NCI-H1694 (cell line): ENCODE measurements at places on chromosomes 7 and 10.

- DNase-seq: no peak
These were observed 66.5 kb upstream of the INPP5A start for GRCh38 chr10:132471125-132471451.

- no peak for DNase-seq
These were observed 148.5 kb downstream of the ARHGAP22 start for GRCh38 chr10:48456361-48456804.

DNA sequence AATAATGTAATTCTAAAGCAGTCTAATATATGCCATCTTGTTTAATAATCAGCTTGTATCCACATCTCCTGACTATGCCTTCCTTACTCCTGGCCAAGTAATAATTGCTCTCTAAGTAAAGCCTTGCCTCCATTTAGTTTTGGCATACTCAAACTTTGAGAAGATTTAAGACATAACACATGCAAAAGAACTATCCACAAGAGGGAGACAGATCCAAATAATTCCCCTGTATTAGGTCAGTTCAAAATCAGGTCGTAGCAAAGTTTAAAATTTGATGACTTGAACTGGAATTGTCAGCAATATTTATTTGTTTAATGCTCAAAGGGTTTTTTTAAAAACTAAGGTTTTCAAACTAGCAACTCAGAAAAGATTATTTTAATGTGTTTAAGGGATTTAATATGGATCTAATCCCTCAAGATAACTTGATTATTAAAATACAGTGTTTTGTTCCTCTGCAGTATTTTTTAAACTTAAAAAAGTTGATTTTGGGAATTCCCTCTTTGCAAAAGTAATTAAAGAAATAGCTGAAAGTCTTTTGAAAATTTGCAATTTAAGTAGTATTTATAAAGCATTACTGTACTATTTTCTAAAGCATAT is 95.3 kb downstream of the HDAC9 start:
- DNase-seq: no peak

DNA sequence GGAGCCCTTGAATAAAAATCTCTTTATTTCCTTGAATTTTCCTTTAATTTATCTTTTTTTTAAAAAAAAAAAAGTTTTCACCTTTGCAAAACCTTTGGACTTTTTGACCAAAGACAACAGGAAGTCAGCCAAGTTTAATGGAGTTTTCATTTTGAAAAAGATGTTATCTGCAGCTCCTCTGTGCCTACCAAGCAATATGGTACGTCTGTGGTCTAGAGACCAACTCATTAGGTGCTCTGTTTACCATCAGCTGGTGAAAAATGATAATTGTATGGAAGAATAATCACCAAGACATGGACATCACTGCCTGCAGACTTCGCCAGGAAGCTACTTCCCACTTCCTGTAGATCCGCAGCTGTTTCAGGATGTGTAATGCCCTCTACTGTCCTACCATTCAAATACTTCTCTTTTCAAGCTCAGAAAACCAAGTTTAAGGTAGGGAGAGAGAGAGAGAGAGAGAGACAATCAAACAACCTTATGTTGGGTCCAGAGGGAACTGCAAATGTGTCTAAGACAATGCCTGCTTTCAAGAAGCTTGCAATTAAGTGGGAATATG is 18.7 kb downstream of the PLXNA4 start:
- DNase-seq: no peak

DNA sequence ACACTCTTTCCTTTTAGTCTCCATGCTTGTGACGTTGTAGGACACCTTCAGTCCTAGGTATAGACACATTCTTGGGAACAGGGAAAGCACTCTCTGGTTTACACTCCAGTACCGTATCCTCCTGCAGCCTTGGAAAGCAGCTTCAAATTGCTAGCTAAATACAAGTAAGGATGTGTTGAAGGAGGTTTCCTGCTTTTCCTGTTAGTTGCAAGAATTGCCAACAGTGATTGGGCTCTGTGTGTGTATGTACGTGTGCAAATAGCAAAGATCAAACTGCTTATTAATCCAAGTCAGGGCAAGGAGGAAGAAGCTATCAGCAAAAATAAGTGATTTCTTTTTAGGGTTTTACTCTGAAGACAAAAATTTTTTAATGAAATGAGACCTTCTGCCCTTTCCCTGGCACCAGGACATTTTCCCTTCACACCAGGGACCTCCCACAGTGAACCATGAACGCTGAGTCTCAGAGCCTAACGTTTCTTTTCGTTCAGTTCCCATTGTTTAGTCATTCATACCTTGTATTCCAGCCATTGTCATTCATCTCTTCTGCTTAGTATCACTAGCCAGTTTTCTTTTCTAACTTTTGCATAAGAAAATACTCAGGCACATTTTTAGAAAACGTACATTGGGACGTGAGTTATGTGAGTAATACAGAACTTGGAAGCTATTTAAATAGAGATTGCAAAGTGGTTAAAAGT is 36.9 kb upstream of the AUTS2 start:
- DNase-seq: no peak
